ENCODE measurements at places on chromosomes 13 and 19.

DNA sequence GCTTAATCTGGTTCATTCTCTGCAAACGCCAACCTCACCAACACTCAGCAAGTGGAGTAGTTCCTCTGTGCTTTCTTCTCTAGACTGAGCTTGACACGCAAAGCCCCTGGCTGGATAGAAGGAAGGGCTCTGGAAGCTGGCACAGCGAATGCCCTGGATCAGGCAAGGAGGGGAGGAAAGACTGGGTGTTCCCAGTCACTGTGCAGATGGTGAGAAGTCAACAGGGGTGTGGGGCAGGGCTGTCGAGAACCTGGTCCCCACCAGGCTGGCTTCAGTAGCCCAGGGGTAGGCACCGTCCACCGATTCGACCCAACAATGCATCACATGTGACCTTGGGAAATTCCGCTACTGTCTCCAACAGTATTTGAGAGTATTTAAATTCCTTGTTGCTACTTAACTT lies 65.5 kb downstream of the TSHZ3 start:
- H3K36me3 ChIP-seq = peaks cover 6% of the 10 kb centered on the region
- DNase-seq = no peak
- H3K27me3 ChIP-seq = no peaks in the 10 kb centered on the region
- no peak overlapping the region for H3K4me3 ChIP-seq
- H3K4me1 ChIP-seq = no peaks in the 10 kb centered on the region
- H3K27ac ChIP-seq = no peak overlapping the region

GRCh38 chr19:31139871-31140505 lies 209.2 kb downstream of the TSHZ3 start:
- H3K4me3 ChIP-seq = no peak overlapping the region
- DNase-seq = no peak
- no peaks in the 10 kb centered on the region for H3K4me1 ChIP-seq
- H3K27ac ChIP-seq = no peak overlapping the region

DNA sequence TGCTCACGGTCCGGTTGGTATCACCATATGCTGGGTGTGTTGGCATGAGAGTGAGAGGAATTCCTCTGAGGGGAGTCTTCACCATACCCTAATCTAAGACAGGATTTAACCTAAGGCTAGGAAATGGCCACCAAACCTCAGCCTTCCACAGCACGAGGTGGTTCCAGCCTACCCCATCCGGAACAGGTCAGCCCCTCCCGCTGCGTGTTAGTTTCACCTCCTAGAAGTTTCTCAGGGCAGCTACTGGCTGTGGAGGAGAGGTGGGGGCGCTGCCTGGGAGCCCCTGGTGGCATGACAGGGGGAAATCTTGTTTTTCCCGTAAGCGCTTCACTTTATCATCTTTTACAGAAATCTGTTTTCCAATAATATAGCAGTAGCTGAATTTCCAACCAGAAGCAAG lies 55.1 kb downstream of the RGCC start:
- H3K36me3 ChIP-seq = no peaks in the 10 kb centered on the region
- H3K4me1 ChIP-seq = no peaks in the 10 kb centered on the region
- no peak overlapping the region for H3K4me3 ChIP-seq
- DNase-seq = no peak
- H3K27ac ChIP-seq = no peak overlapping the region
- no peaks in the 10 kb centered on the region for H3K27me3 ChIP-seq

DNA sequence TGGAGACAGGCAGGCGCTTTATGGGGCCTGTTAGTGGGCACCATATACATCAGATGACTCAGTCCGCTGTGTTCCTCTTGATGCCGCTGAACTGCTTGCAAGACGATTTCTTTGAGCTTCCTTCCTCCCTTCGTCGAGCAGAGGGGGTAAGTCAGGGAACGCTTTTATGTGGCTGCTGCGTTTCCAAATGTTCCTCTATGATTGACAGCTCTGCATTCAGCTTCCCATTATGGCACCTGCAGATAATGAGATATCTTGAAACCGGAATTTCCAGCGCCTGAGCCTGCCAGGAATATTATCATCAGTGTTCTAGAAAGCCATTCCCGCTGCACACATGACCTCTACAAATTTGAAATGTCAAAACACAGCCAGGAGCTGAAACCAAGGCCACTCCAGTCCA lies 257.0 kb downstream of the TSHZ3 start:
- no peaks in the 10 kb centered on the region for H3K4me1 ChIP-seq
- no peaks in the 10 kb centered on the region for H3K36me3 ChIP-seq
- DNase-seq = no peak
- peaks cover 4% of the 10 kb centered on the region for H3K27me3 ChIP-seq

Data from lower lobe of right lung (tissue), 2 donors.